ENCODE measurements at places on chromosomes 5 and 9. TPM values are rescaled to one million over a fixed set of nuclear protein-coding genes. Genes with fewer than 3 reads are reported as not detected.

GRCh38 chr9:101342595-101342994 is 42.2 kb downstream of the BAAT start:
- H3K27me3 ChIP-seq, result peaks cover 3% of the 10 kb centered on the region
- no peaks in the 10 kb centered on the region for H3K4me1 ChIP-seq
- no peak for DNase-seq
- no peak overlapping the region for H3K4me3 ChIP-seq
- no peak overlapping the region for H3K27ac ChIP-seq
- no peaks in the 10 kb centered on the region for H3K36me3 ChIP-seq

GRCh38 chr9:134057307-134057657 is 10.5 kb downstream of the BRD3 start:
- H3K36me3 ChIP-seq, result peaks cover 14% of the 10 kb centered on the region
- no peak overlapping the region for H3K4me3 ChIP-seq
- H3K4me1 ChIP-seq, result peaks cover 77% of the 10 kb centered on the region
- DNase-seq, result no peak
- H3K27ac ChIP-seq, result no peak overlapping the region

- peaks cover 63% of the 10 kb centered on the region for H3K4me1 ChIP-seq
- peak overlapping the region; percentile 88 for H3K27ac ChIP-seq
- no peaks in the 10 kb centered on the region for H3K36me3 ChIP-seq
- DNase-seq, result no peak
- H3K4me3 ChIP-seq, result no peak overlapping the region
Measured at GRCh38 chr9:131676431-131676972, 63.4 kb downstream of the RAPGEF1 start.

DNA sequence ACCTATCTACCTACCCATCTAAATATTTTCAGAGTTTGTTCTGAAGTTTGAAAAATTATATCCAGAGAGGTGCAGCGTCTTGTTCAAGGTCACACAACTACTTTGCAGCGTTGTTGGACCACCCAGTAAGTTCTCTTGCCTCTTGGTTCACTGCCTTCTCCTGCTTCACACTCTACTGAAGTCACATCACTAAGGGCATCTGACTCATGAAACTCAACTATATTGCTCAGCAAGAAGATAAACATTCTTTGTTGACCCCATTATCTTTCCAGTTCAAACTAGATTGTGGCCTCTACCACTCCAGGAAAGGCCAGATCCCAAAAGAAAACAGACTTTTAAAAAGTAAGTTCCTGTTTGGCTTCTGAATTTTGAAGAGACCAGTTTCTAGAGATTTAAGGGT is 326.9 kb downstream of the SLIT3 start:
- H3K36me3 ChIP-seq, result no peaks in the 10 kb centered on the region
- DNase-seq, result no peak
- H3K27me3 ChIP-seq, result no peaks in the 10 kb centered on the region
- no peaks in the 10 kb centered on the region for H3K4me1 ChIP-seq
- no peak overlapping the region for H3K4me3 ChIP-seq

GRCh38 chr5:55897206-55897894 is 46.2 kb downstream of the IL31RA start:
- no peaks in the 10 kb centered on the region for H3K4me1 ChIP-seq
- H3K36me3 ChIP-seq, result no peaks in the 10 kb centered on the region
- no peak overlapping the region for H3K4me3 ChIP-seq

DNA sequence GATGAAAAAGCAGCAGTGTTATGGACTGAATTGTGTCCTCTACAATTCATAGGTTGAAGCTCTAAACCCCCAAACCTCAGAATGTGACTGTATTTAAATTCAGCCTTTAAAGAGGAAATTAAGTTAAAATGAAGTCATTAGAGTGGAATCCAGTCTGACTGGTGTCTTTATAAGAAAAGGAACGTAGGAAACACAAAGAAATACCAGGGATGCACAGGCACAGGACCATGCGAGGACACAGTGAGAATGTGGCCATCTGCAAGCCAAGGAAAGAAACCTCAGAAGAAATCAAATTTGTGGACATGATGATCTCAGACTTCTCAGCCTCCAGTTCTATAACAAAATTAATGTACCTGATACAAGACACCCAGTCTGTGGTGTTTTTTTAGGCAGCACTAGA is 971.2 kb upstream of the CDH9 start:
- H3K36me3 ChIP-seq, result no peaks in the 10 kb centered on the region
- H3K27me3 ChIP-seq, result no peaks in the 10 kb centered on the region
- H3K4me3 ChIP-seq, result no peak overlapping the region
- no peak for DNase-seq
- H3K4me1 ChIP-seq, result no peaks in the 10 kb centered on the region

GRCh38 chr5:10682801-10683525 is 78.1 kb downstream of the DAP start:
- no peak for DNase-seq
- H3K27ac ChIP-seq, result no peak overlapping the region
- no peaks in the 10 kb centered on the region for H3K36me3 ChIP-seq
- no peaks in the 10 kb centered on the region for H3K27me3 ChIP-seq
- no peaks in the 10 kb centered on the region for H3K4me1 ChIP-seq
- no peak overlapping the region for H3K4me3 ChIP-seq

- DNase-seq, result no peak
- H3K36me3 ChIP-seq, result no peaks in the 10 kb centered on the region
- H3K4me1 ChIP-seq, result no peaks in the 10 kb centered on the region
- H3K27me3 ChIP-seq, result no peaks in the 10 kb centered on the region
- H3K4me3 ChIP-seq, result no peak overlapping the region
- H3K27ac ChIP-seq, result no peak overlapping the region
Measured at GRCh38 chr5:110968246-110969005, 103.1 kb upstream of the TSLP start.

GRCh38 chr5:127562252-127562651 is 44.8 kb downstream of the PRRC1 start:
- no peaks in the 10 kb centered on the region for H3K27me3 ChIP-seq
- H3K4me3 ChIP-seq, result no peak overlapping the region
- no peak for DNase-seq
- peaks cover 27% of the 10 kb centered on the region for H3K4me1 ChIP-seq
- H3K27ac ChIP-seq, result no peak overlapping the region
- H3K36me3 ChIP-seq, result no peaks in the 10 kb centered on the region

DNA sequence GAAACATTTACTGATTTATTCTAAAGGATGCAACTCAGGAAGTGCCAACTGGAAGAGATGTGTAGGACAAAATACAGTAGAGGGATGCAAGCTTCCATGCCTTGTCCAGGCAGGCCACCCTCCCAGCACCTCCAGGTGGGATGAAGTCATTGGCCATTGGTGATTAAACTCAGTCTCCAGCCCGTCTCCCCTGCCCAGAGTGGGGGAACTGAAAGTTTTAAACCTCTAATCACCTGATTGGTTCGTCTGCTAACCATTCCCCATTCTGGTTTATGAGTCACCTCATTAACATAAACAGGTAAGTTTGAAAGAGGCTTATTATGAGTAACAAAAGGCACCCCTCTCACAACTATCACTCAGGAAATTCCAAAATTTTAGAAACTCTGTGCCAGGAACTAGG is 8.1 kb downstream of the TNFAIP8 start:
- H3K4me3 ChIP-seq, result no peak overlapping the region
- no peak overlapping the region for H3K27ac ChIP-seq
- no peak for DNase-seq
- peaks cover 10% of the 10 kb centered on the region for H3K4me1 ChIP-seq
- no peaks in the 10 kb centered on the region for H3K36me3 ChIP-seq
- no peaks in the 10 kb centered on the region for H3K27me3 ChIP-seq

- H3K36me3 ChIP-seq, result no peaks in the 10 kb centered on the region
- no peaks in the 10 kb centered on the region for H3K27me3 ChIP-seq
- no peak for DNase-seq
- H3K4me1 ChIP-seq, result no peaks in the 10 kb centered on the region
- no peak overlapping the region for H3K27ac ChIP-seq
- H3K4me3 ChIP-seq, result no peak overlapping the region
Measured at GRCh38 chr9:89442501-89442978, 55.4 kb downstream of the SEMA4D start.

DNA sequence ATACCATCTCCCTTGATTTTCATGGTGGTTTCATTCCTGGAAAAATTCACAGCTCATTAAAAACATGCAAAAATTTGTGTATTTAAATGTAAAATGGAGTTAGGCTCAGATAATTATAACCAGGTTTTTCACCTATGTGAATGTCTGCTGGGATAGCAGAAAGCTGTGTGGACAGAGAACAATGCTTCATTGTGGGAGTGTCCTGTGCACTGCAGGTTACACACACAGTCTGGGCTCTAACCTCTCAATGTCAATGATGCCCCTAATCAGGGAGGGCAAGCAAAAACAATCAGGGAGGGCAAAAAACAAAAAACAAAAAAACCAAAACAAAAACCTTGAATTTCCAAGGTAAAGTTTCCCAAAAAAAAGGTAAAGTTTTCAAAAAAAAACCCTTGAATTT is 158.9 kb upstream of the KLF9 start:
- no peaks in the 10 kb centered on the region for H3K27me3 ChIP-seq
- no peak overlapping the region for H3K4me3 ChIP-seq
- peak overlapping the region; percentile 71 for H3K27ac ChIP-seq
- H3K4me1 ChIP-seq, result peaks cover 34% of the 10 kb centered on the region

DNA sequence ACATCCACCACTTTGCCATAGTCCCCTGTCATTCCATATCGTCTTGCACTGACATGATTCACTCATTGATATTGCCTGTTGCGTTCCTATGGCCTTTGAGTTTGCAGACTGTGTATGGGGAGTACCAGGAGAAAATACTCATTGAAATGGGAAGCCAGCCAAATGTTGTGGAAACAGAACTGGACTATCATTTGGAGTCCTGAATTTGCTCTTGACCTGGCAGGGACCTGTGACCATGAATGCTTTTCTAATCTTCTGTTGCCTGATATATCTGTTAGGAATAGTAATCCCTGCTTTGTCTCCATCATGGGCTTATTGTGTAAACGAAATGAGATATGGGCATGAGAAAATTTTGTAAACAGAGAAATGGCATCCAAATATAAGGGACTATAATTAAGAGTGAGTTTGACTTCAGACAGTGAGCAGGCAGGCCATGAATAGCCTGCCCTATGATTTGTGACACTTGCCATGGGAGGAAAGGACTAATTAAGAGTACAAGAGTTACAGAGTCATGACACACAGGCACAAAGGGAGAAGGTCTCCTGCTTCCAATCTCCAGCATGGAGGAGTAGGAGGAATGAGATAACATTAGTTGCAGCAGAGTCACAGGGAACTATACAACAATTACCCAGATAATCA is 572.9 kb upstream of the SGCD start:
- H3K36me3 ChIP-seq, result no peaks in the 10 kb centered on the region
- H3K27ac ChIP-seq, result no peak overlapping the region
- no peaks in the 10 kb centered on the region for H3K4me1 ChIP-seq
- H3K27me3 ChIP-seq, result no peaks in the 10 kb centered on the region

DNA sequence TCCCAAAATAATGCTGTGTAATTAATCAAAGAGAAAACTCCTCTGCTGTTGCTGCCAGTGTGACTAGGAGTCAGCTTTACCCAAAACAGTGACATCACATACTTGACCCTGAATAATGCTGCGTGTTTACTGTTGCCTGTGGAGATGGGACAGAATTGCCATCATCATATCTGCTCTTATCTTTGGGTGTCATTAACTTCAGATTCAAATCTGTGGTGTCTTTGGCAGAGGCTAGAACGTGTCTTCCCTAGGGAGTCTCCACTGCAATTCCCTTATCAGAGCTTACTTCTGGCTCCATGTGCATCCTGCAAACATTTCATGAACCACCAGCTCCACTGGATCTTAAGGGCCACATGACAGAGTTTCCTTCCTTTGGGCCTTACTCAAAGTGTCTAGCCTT is 88.9 kb upstream of the MRPS30 start:
- no peak overlapping the region for H3K4me3 ChIP-seq
- H3K36me3 ChIP-seq, result no peaks in the 10 kb centered on the region
- H3K4me1 ChIP-seq, result no peaks in the 10 kb centered on the region
- H3K27ac ChIP-seq, result no peak overlapping the region
- no peak for DNase-seq
- no peaks in the 10 kb centered on the region for H3K27me3 ChIP-seq

DNA sequence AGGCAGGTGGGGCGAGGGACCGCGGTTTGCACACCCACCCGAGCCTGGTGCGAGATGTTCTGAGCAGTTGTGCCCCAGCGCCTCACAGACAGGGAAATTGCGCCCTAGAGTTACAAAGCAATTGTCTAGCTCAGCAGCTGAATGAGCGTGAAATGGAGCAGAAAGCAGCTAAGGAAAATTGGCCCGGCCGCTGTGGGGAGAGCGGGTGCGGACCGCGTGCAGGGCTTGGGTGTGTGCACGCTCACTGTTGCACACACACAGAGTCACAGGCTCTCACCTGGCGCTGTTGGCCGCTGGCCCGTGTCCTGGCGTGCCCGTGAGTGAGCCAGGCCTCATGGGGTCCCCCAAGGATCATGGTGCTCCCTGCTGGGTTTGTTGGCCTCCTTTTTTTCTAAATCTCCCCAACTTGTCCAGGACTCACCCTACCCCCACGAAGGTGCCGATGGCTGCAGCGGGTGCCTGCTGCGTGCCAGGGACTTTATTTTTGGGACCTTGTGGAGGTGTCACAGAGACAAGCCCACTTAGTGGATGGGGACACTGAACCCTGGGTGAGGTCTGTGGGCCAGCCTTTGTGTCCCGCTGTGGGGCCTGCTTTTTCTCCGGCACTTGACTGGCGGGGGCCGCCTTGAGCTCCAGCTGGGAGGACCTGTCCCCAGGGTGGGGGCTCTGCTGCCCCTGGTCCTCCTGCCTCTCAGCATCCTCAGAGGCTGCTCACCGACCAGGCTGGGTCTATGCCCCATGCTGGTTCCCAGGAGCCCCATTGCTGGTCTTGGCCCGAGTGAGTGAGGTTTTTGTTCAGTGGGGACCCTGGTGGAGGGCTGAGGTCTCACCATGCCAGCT is 5.2 kb downstream of the RXRA start:
- no peaks in the 10 kb centered on the region for H3K36me3 ChIP-seq
- no peak overlapping the region for H3K27ac ChIP-seq
- no peak for DNase-seq

DNA sequence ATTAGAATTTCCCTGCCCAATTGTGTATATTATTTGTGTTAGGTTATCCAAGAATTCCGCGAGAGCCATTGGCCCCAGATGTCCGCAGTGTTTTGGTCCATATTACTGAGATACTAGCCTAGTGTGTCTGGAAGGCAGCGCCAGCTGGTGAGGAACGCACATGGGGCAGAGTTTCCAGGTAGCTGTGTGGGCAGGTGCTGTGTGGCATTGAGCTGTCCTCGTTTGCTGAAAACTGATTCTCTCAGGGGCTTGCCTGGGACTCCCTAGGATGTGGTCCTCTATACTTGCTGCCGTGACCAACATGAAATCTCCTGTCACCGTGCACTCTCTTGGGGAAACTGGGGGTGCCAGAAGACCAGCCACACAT is 288.7 kb downstream of the FANCC start:
- H3K27ac ChIP-seq, result peak overlapping the region; percentile 99
- H3K27me3 ChIP-seq, result no peaks in the 10 kb centered on the region
- no peak for DNase-seq
- no peaks in the 10 kb centered on the region for H3K4me1 ChIP-seq
- H3K4me3 ChIP-seq, result no peak overlapping the region

GRCh38 chr5:107218457-107219193 is 452.1 kb downstream of the EFNA5 start:
- H3K4me1 ChIP-seq, result peaks cover 14% of the 10 kb centered on the region
- DNase-seq, result no peak

SPINK4 gene
- not detected for total RNA-seq

ENHO gene
- not detected for total RNA-seq

PAPPA gene
- total RNA-seq, result 4.9 TPM

RIC1 gene
- total RNA-seq, result 32.5 TPM

OTULIN gene
- total RNA-seq, result 13.2 TPM

FOXE1 gene
- not detected for total RNA-seq

RAPGEF1 gene
- 41.7 TPM for total RNA-seq

TMC1 gene
- total RNA-seq, result not detected

TCF7 gene
- total RNA-seq, result 1.5 TPM

DOK3 gene
- 5.8 TPM for total RNA-seq

Data from sigmoid colon (tissue), 7 donors.